ENCODE measurements at places on chromosomes 3 and 15. TPM values are rescaled to one million over a fixed set of nuclear protein-coding genes. Genes with fewer than 3 reads are reported as not detected.

MST1R gene
- total RNA-seq, result 5.3 TPM

GRCh38 chr15:65077981-65078352 lies 1.4 kb downstream of the KBTBD13 start:
- peaks cover 34% of the 10 kb centered on the region for H3K27me3 ChIP-seq
- DNase-seq, result no peak
- no peak overlapping the region for H3K27ac ChIP-seq
- H3K36me3 ChIP-seq, result no peaks in the 10 kb centered on the region

DNA sequence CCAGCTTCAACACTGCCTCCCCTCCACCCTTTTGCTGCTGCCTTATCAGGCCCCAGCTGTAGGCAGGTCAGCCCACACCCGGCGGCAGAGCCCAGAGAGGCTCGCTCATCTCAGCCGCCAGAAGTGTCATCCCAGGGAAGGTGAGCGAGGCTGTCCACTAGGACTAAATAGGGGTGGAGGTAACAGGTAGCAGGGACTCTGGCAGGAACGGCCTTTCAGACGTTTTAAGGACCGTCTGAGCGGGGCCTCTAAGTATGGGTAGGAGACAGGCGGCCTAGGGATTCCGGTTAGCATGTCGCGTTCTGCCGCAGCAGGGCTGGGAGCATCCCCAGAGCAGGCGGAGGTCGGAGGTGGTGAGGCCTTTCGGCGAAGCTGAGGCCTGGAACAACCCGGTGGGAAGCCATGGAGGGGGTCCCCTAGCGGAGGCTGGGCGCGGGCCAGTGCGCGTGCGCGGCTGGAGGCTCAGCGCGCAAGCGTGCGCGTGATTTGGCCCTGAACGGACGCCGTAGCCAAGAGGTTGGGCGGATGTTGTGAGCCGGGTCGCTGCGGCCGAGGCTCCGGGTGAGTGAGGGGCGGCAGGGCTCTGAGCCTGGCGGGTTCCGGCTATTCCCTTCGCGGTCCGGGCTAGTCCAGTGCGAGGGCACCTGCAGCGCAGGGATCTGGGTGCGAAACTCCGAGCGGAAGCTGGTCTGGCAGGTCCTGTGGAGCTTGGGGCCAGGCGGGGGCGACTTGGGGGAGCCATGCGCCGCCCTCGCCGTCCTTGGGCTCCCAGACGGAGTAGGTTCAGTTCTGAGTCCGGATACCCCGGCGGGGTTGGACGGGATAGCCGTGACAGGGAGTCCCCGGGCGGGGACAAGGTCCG lies at the start of the genes MST1 and RNF123:
MST1 (minus strand) TSS at position 429 of the 862 bp plus-strand sequence. CDS start 783 bp downstream, outside the sequence.
RNF123 (plus strand) TSS at position 512 of the 862 bp plus-strand sequence. CDS start 1,609 bp downstream, outside the sequence.
- peak; percentile 95 for DNase-seq
- H3K27me3 ChIP-seq, result no peaks in the 10 kb centered on the region
- H3K4me1 ChIP-seq, result peaks cover 11% of the 10 kb centered on the region
- H3K27ac ChIP-seq, result peak within 1 kb of the TSS; percentile 93

ROPN1B gene
- total RNA-seq, result 0.53 TPM

DNA sequence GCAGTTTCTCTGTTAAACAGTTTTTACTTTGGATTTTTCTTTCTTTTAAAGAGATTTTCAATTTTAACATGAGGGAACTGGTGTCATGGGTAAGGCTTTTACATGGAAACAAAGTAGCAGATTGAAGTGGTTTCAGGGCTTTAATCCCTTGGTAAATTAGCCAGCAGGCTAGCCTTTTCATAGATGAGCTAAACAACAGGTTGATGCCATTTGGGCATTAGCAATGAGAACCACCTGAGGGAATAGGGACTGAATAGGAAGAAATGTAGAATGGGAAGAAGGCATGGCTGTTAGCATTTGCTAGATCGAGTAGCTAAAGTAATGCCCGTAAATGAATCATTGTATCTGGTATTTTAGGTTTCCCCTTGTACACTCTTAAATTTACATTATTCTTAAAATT lies 165.5 kb upstream of the MLF1 start:
- H3K36me3 ChIP-seq, result no peaks in the 10 kb centered on the region
- no peak overlapping the region for H3K27ac ChIP-seq
- no peak for DNase-seq
- no peaks in the 10 kb centered on the region for H3K27me3 ChIP-seq

DNA sequence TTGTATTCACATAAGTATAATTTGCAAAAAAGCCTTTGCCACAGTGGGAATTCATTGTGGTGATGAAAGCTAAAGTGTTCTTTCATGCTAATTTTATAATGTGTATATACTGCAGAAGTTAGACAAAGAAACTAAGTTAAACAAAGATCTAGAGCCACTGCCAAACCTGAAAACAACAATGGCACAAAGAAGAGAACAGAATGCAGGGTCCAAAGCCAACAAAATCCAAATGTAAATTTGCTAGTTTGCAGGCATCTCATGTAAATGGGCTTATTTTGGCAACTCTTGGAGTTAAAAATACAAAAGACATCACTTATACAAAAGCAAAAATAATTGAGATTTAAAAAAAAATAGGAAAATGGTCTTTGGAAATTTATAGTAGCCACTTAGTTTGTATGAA lies 123.0 kb downstream of the TCF12 start:
- H3K27ac ChIP-seq, result no peak overlapping the region
- H3K4me3 ChIP-seq, result no peak overlapping the region
- H3K36me3 ChIP-seq, result peaks cover 19% of the 10 kb centered on the region
- DNase-seq, result no peak
- H3K27me3 ChIP-seq, result no peaks in the 10 kb centered on the region

- no peak for DNase-seq
- H3K4me1 ChIP-seq, result peaks cover 5% of the 10 kb centered on the region
- peak overlapping the region; percentile 97 for H3K27ac ChIP-seq
- H3K36me3 ChIP-seq, result peaks cover 18% of the 10 kb centered on the region
- H3K27me3 ChIP-seq, result no peaks in the 10 kb centered on the region
Measured at GRCh38 chr3:196741249-196741889, 1.7 kb downstream of the PAK2 start.

DNA sequence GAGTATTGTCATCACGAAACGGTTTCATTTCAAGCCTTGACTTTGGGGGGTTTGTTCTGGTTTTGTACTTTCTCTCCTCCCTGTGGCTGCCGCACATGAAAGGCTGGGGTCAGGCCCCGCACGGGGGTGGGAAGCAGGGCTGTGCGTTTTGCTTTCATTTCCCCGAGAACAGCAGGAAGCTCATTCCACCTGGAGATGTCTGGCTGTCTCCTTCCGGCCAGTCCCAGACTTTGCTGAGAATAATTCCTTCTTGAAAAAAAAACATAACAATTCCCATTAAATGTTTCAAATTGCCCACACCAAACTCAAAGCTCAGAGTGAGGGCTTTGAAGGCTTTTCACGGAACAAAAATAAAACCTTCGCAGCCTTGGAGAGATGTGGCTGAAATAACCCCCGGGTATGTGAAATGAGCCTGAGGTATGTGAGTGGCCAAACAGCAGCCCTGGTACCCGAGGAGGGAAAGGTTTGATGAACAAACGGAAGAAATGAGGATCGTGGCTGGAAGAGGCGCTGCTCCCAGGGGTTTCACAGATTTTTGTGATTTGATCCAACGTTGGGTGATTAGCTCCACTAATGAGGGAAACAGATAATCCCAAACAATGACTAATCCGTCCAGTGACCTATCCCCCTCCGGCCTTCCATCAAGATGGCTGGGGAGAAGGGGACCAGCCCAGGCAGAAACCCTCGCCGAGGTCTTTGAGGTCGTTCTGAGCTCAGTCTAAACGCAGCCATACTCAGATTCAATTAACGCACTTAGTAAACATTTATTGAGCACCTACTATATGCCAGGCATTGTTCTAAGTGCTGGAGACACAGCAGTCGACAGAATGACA lies 126.9 kb upstream of the MEF2A start:
- peaks cover 31% of the 10 kb centered on the region for H3K4me1 ChIP-seq
- H3K4me3 ChIP-seq, result no peak overlapping the region
- H3K27me3 ChIP-seq, result no peaks in the 10 kb centered on the region
- H3K36me3 ChIP-seq, result no peaks in the 10 kb centered on the region
- DNase-seq, result peak; percentile 56

NEIL1 gene
- total RNA-seq, result 40.4 TPM

LSAMP gene
- total RNA-seq, result 64.9 TPM

- H3K4me1 ChIP-seq, result no peaks in the 10 kb centered on the region
- no peaks in the 10 kb centered on the region for H3K36me3 ChIP-seq
- DNase-seq, result no peak
- H3K27me3 ChIP-seq, result peaks cover 21% of the 10 kb centered on the region
Measured at GRCh38 chr15:96521386-96521785, 190.9 kb downstream of the NR2F2 start.

DNA sequence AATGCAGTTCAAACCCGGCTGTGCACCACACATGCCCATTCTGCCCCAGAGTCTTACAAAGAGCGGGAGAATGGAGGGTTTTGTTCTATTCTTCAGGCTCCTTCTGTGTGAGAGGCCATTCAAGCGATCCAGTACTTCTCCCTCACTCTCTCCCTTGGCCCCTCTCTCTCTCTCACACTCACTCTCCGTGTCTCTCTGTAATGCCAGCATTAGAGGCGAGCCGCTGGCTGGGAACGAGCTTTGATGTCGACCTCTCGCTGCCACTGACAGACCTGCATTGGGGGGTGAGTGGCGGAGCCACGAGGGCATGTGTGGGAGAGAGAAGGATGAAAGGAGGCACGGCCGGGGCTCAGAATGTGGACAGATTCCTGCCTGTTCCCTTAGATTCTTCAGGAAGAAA lies 231.7 kb upstream of the ARRDC4 start:
- DNase-seq, result no peak
- H3K4me3 ChIP-seq, result peak overlapping the region; percentile 27
- H3K27me3 ChIP-seq, result peaks cover 30% of the 10 kb centered on the region

DNA sequence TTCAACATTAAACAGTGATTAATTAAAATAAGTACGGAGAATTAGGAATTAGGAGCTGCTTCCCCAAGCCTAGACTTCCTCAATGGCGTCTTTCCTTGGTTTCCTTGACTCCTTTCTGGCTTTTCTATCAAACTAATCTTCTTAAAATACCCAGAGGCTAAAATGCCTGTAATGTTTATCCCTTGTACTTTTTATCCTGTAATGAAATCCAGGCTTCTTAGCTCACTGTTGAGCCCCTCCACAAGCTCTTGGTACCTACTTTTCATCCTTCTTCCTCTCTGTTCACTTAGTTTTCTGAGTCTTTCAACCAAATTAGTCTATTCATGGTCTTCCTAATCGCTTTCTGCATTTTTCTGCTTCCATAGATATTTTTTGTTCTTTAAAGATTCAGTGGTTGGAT lies 6.9 kb upstream of the UBE2E1 start:
- no peak for DNase-seq
- peaks cover 8% of the 10 kb centered on the region for H3K4me1 ChIP-seq
- H3K27ac ChIP-seq, result no peak overlapping the region

OR5K2 gene
- total RNA-seq, result not detected

GRCh38 chr3:52181543-52181942 lies 16.4 kb upstream of the ALAS1 start:
- no peaks in the 10 kb centered on the region for H3K27me3 ChIP-seq
- H3K4me1 ChIP-seq, result peaks cover 19% of the 10 kb centered on the region
- DNase-seq, result no peak
- no peak overlapping the region for H3K27ac ChIP-seq

REC114 gene
- not detected for total RNA-seq

DNA sequence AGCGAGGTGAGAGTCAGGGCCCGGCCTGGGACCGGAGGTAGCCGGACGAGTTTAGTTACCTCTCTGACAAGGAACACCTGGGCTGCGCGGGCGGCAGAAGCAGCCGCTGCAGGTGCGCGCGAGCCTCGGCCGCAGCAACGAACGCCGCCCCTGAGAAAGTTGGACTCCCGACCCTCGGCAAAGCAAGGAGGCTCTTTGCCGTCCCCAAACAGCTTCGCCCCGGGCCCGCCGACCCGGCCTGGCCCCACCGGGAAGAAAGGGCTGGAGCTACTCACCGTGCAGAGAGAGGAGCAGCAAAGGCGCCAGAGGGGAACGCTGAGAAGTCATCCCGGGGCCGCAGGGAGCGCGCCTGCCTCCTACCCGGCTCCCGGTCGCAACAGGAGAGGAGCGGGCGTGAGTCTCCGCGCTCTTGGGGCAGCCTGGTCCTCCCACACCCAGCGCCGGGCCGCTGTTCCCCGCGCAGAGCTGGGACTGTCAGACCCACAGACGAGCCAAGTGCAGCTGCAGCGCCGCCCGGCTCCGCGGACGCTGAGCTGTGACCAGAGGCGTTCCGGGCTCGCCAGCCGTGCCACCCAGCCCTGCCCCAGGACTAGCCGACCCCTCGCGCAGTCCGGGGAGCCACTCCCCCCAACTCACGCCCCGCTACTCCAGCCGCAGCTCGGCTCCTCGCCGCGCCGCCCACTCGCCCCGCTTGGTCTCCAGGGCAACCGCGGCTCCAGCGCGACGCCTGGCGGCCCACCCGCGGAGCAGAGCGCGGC lies at the start of gene IGSF11:
IGSF11 (minus strand) TSS at position 591 of the 758 bp plus-strand sequence; CDS start at position 327, 264 bp downstream.
- no peaks in the 10 kb centered on the region for H3K4me1 ChIP-seq
- H3K27ac ChIP-seq, result peak within 1 kb of the TSS; percentile 50
- H3K4me3 ChIP-seq, result peak within 1 kb of the TSS; percentile 95
- peak; percentile 78 for DNase-seq

NKTR gene
- 97.1 TPM for total RNA-seq

- no peak overlapping the region for H3K27ac ChIP-seq
- H3K27me3 ChIP-seq, result no peaks in the 10 kb centered on the region
- H3K36me3 ChIP-seq, result no peaks in the 10 kb centered on the region
- H3K4me3 ChIP-seq, result no peak overlapping the region
- peaks cover 15% of the 10 kb centered on the region for H3K4me1 ChIP-seq
- no peak for DNase-seq
Measured at GRCh38 chr15:86558252-86558651, 478.6 kb downstream of the AGBL1 start.

DNA sequence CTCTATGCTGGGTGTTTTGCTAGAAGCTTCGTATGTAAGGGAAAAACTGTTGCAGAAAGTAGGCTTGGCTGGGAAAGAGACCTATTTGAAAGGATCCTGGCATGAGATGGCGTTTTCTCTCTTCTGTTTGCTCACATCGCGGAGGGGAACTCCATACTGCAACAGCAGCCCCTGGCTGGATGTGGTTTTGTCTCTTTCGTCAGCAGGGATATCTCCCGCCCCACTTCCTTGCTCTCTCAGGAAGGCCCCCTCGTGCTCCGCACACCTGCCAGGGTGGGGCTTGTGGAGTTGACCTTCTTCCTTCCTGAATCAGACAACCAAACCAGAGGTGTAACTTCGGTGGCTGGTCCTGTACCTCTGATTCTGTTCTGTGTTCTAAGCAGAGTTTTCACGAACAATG lies 26.4 kb upstream of the MYZAP start:
- H3K27ac ChIP-seq, result no peak overlapping the region
- no peaks in the 10 kb centered on the region for H3K27me3 ChIP-seq
- peaks cover 5% of the 10 kb centered on the region for H3K4me1 ChIP-seq
- no peak for DNase-seq
- no peaks in the 10 kb centered on the region for H3K36me3 ChIP-seq
- H3K4me3 ChIP-seq, result no peak overlapping the region

Data from type B pancreatic cell (in vitro differentiated cells).